Aorta (tissue), 5 donors: ENCODE measurements at places on chromosomes 7 and 10. TPM values are rescaled to one million over a fixed set of nuclear protein-coding genes. Genes with fewer than 3 reads are reported as not detected.

Gene CLCN1
- not detected for total RNA-seq

Gene GAD2
- not detected for total RNA-seq

Gene RSU1
- 130 TPM for total RNA-seq

Gene FBXO24
- not detected for total RNA-seq

Gene PIK3CG
- 5.9 TPM for total RNA-seq

Gene NXPH1
- total RNA-seq: not detected

Gene PRKCQ
- total RNA-seq: 0.45 TPM

Gene EFCAB10
- total RNA-seq: not detected

Gene SERPINE1
- total RNA-seq: 57.1 TPM

Gene VSTM2A
- total RNA-seq: not detected

Gene TWIST1
- total RNA-seq: 12.3 TPM

Gene TEX36
- not detected for total RNA-seq

Gene C7orf57
- total RNA-seq: not detected

Gene CALML3
- total RNA-seq: not detected

GRCh38 chr10:22986771-22987542 lies 59.1 kb downstream of the ARMC3 start:
- H3K27ac ChIP-seq: no peak overlapping the region
- no peaks in the 10 kb centered on the region for H3K36me3 ChIP-seq

DNA sequence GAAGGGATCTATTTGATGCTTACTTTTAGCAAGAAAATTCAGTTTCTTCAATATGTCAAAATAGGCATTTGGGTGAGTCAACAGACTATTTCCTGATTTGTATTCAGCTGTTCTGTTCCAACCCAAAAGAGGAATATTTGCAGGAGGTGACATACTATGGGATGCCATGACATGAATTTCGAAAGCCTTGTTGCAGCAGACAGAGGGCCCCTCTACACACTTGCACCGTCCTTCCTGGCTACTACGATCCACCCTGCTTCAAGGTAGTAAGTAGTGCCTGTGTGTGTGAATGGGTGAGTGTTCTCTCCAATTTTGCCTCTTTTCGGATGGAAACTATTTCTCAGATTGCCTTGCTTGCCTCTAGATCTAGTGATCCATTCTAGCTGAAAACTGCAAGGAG lies 413.0 kb upstream of the ADARB2 start:
- H3K27ac ChIP-seq: no peak overlapping the region
- no peak for DNase-seq
- no peaks in the 10 kb centered on the region for H3K27me3 ChIP-seq

- DNase-seq: no peak
- H3K27ac ChIP-seq: no peak overlapping the region
- no peaks in the 10 kb centered on the region for H3K27me3 ChIP-seq
- no peaks in the 10 kb centered on the region for H3K36me3 ChIP-seq
- no peak overlapping the region for H3K4me3 ChIP-seq
These were observed 664.8 kb upstream of the SEMA3D start for GRCh38 chr7:85851571-85852193.

- no peak overlapping the region for H3K27ac ChIP-seq
- no peak for DNase-seq
- no peaks in the 10 kb centered on the region for H3K4me1 ChIP-seq
These were observed 285.2 kb downstream of the AUTS2 start for GRCh38 chr7:69883399-69883891.

DNA sequence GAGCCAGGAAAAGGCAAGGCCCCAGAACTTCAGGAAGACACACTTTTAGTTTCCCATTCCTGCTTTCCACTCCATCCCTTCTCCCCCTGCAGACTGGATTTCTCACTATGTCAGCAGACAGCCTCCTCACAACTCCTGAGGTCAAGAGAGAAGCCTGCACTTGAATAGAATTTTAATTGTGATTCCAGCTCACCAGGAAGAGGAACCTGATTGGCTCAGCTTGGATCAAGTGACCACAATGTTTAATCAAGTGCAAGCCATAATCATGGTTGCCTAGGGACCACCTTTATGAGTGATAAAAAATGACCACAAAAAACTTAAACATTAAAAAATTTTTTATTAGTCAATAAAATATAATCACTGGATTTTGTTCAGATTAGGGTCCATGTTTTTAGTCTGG lies 244.7 kb upstream of the RHOBTB1 start:
- no peaks in the 10 kb centered on the region for H3K27me3 ChIP-seq
- no peak overlapping the region for H3K4me3 ChIP-seq
- H3K4me1 ChIP-seq: no peaks in the 10 kb centered on the region
- H3K27ac ChIP-seq: no peak overlapping the region
- H3K36me3 ChIP-seq: no peaks in the 10 kb centered on the region

- H3K36me3 ChIP-seq: no peaks in the 10 kb centered on the region
- H3K4me3 ChIP-seq: no peak overlapping the region
- H3K4me1 ChIP-seq: no peaks in the 10 kb centered on the region
- H3K27ac ChIP-seq: no peak overlapping the region
- H3K27me3 ChIP-seq: no peaks in the 10 kb centered on the region
These were observed 219.1 kb downstream of the TCF7L2 start for GRCh38 chr10:113169111-113169510.

GRCh38 chr7:7271094-7271874 lies 88.9 kb downstream of the C1GALT1 start:
- no peaks in the 10 kb centered on the region for H3K36me3 ChIP-seq
- no peak overlapping the region for H3K27ac ChIP-seq
- H3K4me3 ChIP-seq: no peak overlapping the region
- H3K27me3 ChIP-seq: no peaks in the 10 kb centered on the region
- no peaks in the 10 kb centered on the region for H3K4me1 ChIP-seq

- no peaks in the 10 kb centered on the region for H3K36me3 ChIP-seq
- H3K4me1 ChIP-seq: no peaks in the 10 kb centered on the region
- no peak for DNase-seq
These were observed 173.8 kb downstream of the TRIL start for GRCh38 chr7:28784171-28784902.

- DNase-seq: no peak
- no peaks in the 10 kb centered on the region for H3K27me3 ChIP-seq
- no peak overlapping the region for H3K27ac ChIP-seq
- H3K36me3 ChIP-seq: no peaks in the 10 kb centered on the region
- H3K4me1 ChIP-seq: no peaks in the 10 kb centered on the region
- no peak overlapping the region for H3K4me3 ChIP-seq
These were observed 368.8 kb downstream of the ADRA2A start for GRCh38 chr10:111445667-111446066.

GRCh38 chr7:92884218-92884617 lies 47.8 kb upstream of the CDK6 start:
- H3K4me3 ChIP-seq: no peak overlapping the region
- no peak overlapping the region for H3K27ac ChIP-seq
- no peaks in the 10 kb centered on the region for H3K4me1 ChIP-seq
- no peaks in the 10 kb centered on the region for H3K36me3 ChIP-seq
- no peak for DNase-seq
- H3K27me3 ChIP-seq: no peaks in the 10 kb centered on the region

DNA sequence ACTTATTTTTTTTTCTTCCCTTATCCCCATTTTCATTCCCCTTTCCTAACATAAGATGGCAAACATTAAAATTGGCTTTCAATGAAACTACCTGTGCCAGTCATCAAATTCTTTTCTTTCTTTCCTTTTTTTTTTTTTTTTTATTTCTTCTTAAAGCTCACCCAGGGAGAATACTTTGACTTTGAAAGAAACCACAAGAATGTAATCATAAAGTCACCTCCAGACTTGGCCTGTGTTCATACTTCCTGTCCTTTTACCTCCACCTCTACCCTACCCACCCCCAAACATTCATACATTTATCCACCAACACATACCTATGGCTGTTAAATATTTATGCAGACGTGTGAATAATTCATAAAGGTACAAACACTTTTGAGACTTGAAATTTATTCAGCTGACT lies 254.6 kb downstream of the SLC25A13 start:
- no peak overlapping the region for H3K4me3 ChIP-seq
- H3K27ac ChIP-seq: no peak overlapping the region
- H3K27me3 ChIP-seq: no peaks in the 10 kb centered on the region
- H3K4me1 ChIP-seq: no peaks in the 10 kb centered on the region
- no peaks in the 10 kb centered on the region for H3K36me3 ChIP-seq

GRCh38 chr10:20677340-20677739 lies 219.8 kb downstream of the NEBL start:
- no peak overlapping the region for H3K4me3 ChIP-seq
- no peak overlapping the region for H3K27ac ChIP-seq
- DNase-seq: no peak
- H3K4me1 ChIP-seq: no peaks in the 10 kb centered on the region

GRCh38 chr10:105763611-105764010 lies 1122.5 kb downstream of the SORCS3 start:
- H3K27me3 ChIP-seq: no peaks in the 10 kb centered on the region
- no peaks in the 10 kb centered on the region for H3K4me1 ChIP-seq
- H3K27ac ChIP-seq: no peak overlapping the region
- no peak for DNase-seq
- no peak overlapping the region for H3K4me3 ChIP-seq
- H3K36me3 ChIP-seq: no peaks in the 10 kb centered on the region

GRCh38 chr7:116443101-116443523 lies 56.4 kb upstream of the CAV2 start:
- H3K27me3 ChIP-seq: no peaks in the 10 kb centered on the region
- H3K27ac ChIP-seq: no peak overlapping the region
- no peak for DNase-seq

GRCh38 chr10:4354382-4354812 lies 471.6 kb upstream of the AKR1E2 start:
- H3K27me3 ChIP-seq: no peaks in the 10 kb centered on the region
- H3K4me1 ChIP-seq: peaks cover 11% of the 10 kb centered on the region
- peak overlapping the region; percentile 96 for H3K27ac ChIP-seq
- no peaks in the 10 kb centered on the region for H3K36me3 ChIP-seq
- H3K4me3 ChIP-seq: no peak overlapping the region
- DNase-seq: no peak

DNA sequence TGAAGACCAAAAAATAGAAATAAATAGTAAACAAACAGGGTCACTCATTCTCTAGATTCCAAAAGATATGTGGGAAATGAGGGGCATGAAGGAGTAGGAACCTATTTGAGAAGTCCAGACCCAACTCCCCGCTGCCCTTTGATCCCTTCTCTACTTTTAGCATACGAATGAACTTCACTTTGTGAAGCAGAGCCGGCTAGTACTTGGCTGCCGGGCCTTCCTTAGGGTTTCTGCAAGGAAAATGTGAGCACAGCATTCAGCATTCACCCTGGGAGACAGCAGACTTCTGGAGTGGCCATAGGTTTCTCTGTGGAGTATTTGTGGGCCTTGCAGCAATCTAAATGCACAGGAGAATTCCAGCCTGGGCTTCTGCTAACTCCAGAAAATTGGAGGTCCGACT lies 76.3 kb upstream of the PRKAR2B start:
- H3K4me1 ChIP-seq: no peaks in the 10 kb centered on the region
- H3K36me3 ChIP-seq: no peaks in the 10 kb centered on the region
- no peak for DNase-seq
- no peaks in the 10 kb centered on the region for H3K27me3 ChIP-seq
